Suppressor macrophage treated with lipopolysaccharide for 1 hour (primary cell): ENCODE measurements at places on chromosomes 11 and 22.

DNA sequence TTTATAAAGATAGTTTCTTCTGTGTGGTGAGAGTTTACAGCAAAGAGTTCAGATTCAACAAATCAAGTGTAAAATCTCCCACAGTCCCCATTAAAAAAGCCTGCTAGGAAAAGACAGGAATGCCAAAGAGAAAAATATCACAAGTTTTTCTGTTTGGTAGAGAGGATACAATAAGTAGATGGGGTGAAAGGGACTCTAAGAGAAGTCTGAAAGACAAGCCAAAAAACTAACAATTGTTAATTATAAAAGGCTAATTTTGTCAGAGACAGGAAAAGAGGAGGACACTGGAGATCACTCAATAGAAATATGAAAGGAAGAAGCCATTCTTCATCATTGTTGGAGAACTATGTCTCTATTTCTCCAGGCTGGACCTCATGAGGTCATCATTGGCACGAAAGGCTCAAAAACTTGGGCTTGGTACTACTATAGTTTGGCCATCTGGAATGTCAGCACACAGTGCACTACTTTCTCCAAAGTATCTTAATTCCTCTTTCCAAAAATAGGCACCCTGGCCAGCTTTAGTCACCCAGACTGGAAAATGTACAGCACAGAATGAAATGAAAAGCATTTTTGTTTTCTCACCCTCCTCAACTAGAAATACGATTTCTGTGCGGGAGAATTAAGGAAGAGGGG lies 531 bp upstream of the SOX6 start:
- DNase-seq = no peak

DNA sequence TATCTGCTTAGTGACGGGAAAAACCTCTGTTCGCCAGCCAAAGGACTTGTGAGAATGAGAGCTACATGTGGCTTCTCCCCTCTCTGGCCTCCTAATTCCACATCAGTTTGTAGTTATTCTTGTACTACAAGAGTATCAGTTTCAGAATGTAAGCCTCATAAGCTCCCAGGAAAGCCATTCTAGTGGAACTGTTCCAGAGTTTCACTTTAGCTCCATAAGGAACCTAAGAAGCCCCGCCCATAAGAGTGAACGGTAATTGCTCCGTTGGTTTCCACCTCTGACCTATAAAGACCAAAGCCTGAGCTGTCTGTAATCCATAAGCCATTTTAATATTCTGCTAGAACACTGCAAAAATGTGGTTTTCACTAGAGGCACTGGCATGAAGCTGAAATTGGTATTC lies 53.0 kb downstream of the SIK3 start:
- peak; percentile 45 for DNase-seq

- DNase-seq = no peak
These were observed 38.3 kb upstream of the HMGXB4 start for GRCh38 chr22:35219012-35219411.

- no peak for DNase-seq
These were observed 49.1 kb downstream of the CERK start for GRCh38 chr22:46688949-46689348.

GRCh38 chr22:41544671-41545476 lies 604 bp upstream of the POLR3H start:
- no peak for DNase-seq

- peak; percentile 34 for DNase-seq
These were observed 883.9 kb downstream of the BRD1 start for GRCh38 chr22:48943567-48944432.

- no peak for DNase-seq
These were observed 47.4 kb upstream of the RAB1B start for GRCh38 chr11:66221012-66221411.

DNA sequence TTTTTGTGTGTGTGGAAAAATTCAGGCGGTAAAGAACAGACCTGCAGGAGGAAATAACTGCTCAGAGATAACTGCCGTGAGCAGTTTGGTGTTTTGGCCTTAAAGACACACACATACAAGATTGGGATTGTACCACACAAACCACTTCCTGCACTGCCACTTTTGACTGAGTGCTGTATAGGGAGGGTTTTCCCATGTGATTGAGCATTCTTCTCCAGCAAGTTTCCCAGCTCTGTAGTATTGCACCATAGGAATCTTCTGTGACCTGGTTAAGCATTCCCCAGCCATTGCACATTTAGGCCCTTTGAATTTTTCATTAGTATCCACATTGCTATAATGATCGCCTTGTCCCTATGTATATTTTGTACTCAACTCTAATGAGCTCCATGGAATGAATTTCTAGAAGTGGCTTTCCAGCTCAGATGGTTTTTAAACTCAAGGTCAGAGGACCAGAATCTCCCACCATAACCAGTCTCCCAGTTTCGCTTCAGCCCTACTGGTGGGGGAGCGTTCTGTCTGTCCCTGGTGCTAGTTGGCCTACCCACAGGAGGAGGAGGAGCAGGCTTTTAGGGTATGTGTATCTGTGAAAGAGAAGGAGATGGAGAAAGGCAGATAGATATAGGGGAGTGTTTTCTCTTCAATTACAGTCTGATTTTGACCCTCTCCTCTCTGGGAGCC lies 9.3 kb downstream of the CD82 start:
- peak; percentile 92 for DNase-seq

DNA sequence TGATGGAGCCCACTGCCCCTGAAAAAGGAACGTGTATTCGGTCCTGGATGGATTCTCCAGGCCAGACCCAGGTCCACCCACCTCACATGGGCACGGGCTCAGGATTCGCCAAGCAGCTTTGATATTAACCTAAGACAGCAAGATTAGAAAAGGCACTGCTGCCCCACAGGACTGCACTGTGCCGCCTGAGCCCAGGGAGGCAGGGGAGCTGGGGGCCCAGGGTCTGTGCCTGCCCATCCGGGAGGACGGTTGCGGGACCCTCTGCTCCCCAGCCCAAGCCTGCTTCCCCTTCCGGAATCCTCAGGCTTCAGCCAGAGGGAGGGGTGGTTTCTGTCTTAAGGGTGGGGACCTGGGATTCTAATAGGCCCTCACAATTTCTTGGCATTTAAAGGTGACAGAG lies 13.5 kb upstream of the VSIG10L2 start:
- no peak for DNase-seq

DNA sequence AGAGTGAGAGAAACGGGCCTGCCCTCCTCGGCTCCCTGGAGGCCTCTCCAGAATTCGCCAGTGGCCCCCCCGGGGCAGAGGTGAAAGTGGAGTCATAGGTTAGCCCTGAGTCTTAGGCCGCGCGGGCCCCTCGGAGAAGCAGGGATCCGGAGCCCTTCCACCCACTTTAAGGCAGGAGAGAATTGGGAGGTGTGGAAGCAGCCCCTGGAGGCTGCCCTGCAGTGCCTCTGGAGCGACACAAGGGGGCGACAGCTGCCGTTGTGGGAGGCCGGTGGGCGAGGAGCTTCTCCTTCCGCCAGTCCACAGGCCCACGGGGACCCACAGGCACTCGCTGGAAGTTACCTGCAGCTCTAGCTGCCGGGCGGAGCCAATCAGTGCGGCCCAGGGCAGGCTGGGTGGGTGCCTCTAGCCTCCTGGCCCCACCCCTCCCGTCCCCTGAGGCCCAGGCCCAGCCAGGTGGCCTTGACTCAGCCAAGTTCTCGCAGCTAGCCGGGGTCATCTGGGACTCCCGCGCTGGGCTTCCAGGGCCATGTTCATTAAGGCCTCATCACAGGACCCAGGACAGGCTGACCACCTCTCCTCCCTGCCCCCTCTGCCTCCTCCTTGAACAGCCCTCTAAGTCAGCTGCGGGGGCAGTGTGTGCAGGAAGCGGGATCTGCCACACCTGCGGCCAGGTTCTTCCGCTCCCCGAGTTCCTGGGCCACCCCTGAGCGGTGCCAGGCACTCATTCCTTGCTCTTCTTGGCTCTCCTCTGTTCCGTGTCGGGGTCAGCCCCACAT lies 5.0 kb downstream of the DGKZ start:
- peak; percentile 69 for DNase-seq

GRCh38 chr11:1927848-1928469 lies 8.5 kb downstream of the TNNT3 start:
- no peak for DNase-seq

DNA sequence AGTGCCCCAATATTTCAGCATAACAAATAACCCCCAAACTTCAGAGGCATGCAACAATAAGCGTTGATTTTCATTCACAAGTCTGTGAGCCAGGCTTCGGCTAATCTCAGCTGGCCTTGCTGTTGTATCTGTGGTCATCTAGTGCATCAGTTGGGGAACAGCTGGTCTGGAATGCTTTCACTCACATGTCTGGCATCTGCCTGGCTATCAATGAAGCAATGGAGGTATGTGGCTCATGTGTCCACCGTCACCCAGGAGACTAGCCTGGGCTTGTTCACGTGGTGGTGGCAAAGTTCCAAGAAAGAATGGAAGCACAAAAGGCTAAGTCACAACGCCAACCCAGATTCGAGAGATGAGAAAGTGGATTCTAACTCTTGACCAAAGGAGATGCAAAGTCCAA lies 304.8 kb upstream of the ISX start:
- no peak for DNase-seq

- DNase-seq = no peak
These were observed 786.2 kb downstream of the ETS1 start for GRCh38 chr11:127800989-127801688.

GRCh38 chr11:76269661-76270261 lies 63.5 kb upstream of the WNT11 start:
- no peak for DNase-seq

DNA sequence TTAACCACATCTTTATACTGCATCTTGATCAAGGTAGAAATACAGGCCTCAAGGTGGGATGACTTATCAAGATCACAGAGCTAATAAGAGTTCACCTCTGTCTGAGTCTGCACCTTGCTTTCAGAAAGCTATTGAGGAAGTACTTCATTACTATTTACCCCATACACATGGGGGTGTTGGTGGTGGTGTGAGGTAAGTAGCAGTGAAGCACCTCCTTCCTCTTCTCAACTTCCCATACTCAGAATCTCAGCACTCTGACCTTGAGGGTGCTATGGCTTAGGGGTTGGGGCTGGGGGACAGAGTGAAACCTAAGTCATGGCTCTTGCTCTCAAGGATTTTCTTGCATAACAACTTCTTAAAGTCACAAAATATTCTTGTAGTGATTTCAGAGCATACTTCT lies 56.9 kb downstream of the ME3 start:
- no peak for DNase-seq

GRCh38 chr11:66373265-66373664 lies 1.7 kb upstream of the SLC29A2 start:
- no peak for DNase-seq

GRCh38 chr22:49968831-49969661 lies 8.5 kb downstream of the PIM3 start:
- DNase-seq = peak; percentile 18

- no peak for DNase-seq
These were observed 1.3 kb downstream of the MPPED1 start for GRCh38 chr22:43412808-43413795.

DNA sequence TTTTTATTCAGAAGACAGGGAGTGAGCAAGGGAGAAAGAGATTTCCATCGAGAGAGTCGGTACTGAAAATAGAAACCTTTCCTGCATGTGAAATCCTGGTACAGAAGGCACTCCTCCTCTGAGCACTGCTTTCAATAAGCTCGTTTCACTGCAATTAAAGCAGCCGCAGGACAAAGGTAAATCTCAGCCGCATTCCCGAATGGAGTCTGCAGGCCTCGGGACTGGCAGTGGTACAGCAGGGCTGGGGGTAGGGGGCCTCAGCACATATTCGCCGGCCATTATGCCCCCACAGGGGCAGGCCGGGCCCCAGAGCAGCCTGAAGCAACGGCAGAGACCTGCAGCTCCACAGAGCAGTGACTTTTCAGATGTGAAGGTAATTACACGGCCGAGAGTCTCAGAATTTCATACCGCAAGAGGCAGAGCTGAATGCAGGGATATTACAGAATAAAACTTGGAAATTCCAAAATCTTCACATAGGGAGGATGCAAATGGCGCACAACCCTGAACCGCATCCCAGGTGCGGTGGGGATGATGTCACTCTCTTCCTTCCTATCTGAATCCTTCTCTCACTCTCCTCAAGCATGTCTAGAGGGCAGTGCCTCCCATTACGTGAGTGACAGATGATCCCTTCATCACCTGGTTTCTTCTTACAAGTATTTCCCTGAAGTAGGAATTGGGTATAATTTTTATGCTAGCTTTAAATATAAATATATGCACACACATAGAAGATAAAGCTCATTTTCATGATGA lies 622.1 kb downstream of the OPCML start:
- no peak for DNase-seq

- no peak for DNase-seq
These were observed 66.7 kb downstream of the CEP164 start for GRCh38 chr11:117394221-117394925.

DNA sequence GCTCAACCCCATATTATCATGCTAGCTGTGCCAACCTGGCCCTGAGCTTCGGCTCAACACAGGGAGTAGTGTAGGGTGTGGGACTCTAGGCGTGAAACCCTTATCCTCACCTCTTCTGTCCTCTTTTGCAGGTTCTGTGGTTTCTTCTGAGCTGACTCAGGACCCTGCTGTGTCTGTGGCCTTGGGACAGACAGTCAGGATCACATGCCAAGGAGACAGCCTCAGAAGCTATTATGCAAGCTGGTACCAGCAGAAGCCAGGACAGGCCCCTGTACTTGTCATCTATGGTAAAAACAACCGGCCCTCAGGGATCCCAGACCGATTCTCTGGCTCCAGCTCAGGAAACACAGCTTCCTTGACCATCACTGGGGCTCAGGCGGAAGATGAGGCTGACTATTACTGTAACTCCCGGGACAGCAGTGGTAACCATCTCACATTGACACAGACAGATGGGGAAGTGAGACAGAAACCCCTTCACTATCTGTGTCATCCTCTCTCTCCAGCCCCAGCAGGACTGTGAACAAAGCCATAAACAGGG lies 76.4 kb downstream of the GGTLC2 start:
- peak; percentile 95 for DNase-seq

DNA sequence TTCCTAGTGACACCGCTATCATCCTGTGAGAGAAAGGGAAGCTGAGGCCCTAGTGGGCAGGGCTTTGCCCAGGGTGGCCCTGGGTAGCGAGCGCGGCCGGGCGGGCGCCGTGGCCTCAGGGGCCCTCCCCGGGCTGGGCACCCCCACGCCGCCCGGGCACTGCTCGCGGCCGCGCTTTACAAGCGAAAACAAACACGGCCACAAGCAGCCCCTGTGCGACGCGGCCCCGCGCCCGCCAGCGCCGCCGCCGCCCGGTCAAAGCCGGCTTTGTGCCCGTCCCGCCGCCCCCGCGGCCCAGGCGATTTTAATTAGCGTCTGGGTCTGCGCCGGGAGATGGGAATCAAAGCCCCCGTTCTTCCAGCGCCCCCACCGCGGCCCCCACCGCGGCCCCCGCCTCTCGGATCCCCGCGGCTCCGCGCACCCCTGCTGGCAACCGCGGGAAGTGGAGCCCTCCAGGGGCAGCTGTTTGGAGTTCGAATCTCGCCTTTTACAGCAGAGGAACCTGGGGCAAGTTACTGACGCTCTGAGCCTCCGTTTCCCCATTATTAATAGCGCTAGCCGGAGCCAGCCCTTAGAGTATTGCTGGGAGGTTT lies 47.9 kb downstream of the CHRDL2 start:
- DNase-seq = no peak

GRCh38 chr11:32081129-32081641 lies 9.7 kb upstream of the RCN1 start:
- DNase-seq = peak; percentile 59
